ACHN (cell line): ENCODE measurements at places on chromosomes 3 and 15.

DNA sequence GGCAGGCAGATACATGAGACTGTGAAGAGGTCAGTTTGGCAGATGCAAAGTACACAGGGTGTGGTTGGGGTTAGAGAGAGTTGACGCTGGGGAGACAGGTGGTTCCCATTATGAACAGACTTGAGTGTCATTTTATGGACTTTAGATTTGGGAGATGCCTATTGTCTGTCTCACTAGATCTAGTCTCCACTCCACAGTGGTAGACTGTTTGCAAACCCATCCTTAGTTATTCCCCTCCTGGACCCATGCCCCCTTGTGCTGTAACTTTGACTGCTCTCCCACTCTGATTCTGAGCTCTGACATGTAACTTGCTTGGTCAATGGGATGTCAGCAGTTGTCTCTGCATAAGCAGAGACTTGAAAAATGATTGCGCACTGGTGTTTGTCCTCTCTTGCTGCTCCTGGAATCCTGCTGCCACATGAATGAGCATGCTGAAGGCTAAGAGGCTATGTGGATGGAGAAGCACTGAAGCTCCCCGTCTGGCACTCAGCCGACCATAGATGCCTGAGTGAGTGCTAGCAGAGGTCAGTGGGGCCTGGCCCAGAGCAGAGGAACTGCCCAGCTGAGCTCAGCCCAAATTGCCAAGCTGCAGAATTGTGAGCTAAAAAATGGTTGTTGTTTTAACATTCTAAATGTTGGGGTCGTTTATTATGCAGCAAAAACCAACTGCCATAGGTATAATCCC is 88.2 kb downstream of the FAM43A start:
- DNase-seq, result no peak

GRCh38 chr3:172701751-172702150 is 9.1 kb downstream of the NCEH1 start:
- DNase-seq, result no peak

DNA sequence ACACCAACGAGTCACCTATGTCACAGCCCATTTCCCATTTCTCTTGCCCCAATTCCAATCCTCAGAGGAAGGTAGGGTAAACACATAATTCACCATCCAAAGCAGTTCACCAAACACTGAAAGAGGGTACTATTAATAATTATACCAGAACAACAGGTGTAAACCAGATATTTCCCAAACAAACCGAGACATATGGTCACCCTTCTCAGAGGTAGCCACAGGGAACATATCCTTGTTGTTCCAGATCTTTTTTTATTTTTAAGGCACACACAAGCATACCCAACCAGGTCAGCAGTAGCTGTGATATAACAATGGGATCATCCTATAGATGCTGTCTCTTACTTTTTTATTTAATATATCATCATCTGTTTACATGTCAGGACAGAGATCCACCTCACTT is 24.7 kb downstream of the MAGI1 start:
- no peak for DNase-seq

GRCh38 chr15:99451484-99451883 is 114.3 kb upstream of the MEF2A start:
- no peak for DNase-seq

DNA sequence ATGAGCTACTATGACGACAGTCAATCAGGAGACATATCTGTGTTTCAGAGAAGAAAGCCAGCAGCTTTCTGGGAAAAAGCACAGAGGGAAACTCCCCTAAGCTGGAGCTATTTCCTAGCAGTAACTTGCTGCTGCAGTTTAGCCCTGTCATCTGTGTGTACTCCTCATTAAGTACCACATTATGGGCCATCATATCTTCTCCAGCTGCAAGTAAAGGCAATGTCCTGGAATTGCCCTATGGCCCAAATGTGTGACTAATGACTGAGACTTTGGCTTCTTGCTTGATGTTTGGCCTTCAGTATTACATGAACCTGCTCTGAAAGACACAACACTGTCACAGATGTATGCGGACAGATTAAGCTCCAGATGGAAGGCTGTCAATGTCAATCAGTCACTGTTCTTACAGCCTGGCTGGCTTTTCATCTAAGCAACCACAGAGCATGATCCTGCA is 190.8 kb downstream of the FHIT start:
- DNase-seq, result no peak

DNA sequence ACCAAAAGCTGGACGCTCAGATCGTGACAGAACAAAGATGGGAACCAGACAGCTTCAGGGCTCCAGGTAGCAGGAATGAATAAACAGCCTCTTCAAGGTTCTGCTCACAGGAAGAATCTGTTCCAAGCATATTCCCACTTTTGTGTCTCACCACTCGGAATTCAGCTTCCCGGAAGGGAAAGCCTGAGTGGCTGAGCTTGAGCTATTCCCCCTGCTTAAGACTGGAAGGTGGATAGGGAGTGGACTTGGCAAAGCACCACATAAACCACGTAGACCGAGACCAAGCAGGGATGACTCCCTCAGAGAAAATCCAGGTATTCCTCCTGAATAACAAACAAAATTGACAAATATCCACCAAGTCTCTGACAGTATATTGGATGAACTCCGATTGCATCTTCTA is 180.2 kb upstream of the NR2F2 start:
- no peak for DNase-seq

- peak; percentile 29 for DNase-seq
These were observed 570.0 kb upstream of the NR2F2 start for GRCh38 chr15:95760508-95760907.
